ENCODE measurements at places on chromosomes 5 and 9.

DNA sequence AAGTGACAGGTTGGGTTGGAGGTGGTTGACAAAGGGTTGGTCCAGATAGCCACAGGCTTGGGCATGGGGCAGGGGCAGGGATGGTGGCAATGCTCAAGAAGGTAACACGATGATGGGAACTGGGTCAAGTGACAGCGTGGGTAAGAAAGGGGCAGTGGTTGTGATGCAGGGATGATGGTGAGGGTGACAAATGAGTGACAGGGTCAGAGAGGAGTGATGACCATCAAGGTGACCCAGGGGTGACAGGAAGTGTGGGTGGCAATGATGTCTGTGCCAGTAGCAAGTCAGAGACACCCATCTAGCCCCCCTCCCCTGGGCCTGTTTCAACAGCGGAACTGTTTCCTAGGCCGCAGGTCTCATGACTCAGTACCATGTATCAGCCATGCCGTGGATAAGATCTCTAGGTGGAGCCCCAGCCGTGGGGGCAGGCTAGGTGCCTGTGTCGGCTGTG, 20.5 kb downstream of the AQP3 start:
- no peak for DNase-seq

DNA sequence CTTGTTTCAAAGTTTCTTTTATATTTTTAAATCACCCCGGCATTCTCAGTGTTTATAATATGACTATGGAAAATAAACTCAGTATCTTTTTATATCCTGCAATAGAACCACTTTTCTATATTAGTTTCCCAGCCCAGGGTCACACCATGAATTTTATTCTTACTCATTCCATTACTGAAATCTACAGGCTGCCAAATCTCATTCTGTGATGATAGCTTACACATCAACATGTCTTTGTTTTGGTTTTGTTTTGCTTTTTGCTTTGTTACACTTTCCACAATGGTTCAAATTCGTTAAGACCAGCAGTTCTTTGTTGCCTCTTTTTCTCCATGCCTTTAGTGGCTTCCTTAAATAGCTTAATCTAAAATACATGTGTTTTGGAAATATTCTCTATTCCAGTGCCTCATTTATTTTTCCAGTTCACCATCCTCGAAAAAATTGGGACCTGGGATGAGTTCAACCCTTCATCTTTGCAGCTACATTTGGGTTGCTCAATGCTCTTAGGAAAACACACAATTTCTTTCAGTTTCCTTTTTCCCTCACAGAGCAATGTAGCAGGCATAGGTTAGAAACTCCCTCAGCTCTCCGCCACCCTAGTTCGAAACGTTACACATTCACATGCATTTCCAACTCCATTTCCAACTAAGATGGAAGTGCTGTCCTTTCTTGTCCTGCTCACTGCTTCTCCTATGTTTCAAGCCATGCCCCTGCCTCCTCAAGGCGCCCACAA, 1146.3 kb downstream of the MAT2B start:
- no peak for DNase-seq

DNA sequence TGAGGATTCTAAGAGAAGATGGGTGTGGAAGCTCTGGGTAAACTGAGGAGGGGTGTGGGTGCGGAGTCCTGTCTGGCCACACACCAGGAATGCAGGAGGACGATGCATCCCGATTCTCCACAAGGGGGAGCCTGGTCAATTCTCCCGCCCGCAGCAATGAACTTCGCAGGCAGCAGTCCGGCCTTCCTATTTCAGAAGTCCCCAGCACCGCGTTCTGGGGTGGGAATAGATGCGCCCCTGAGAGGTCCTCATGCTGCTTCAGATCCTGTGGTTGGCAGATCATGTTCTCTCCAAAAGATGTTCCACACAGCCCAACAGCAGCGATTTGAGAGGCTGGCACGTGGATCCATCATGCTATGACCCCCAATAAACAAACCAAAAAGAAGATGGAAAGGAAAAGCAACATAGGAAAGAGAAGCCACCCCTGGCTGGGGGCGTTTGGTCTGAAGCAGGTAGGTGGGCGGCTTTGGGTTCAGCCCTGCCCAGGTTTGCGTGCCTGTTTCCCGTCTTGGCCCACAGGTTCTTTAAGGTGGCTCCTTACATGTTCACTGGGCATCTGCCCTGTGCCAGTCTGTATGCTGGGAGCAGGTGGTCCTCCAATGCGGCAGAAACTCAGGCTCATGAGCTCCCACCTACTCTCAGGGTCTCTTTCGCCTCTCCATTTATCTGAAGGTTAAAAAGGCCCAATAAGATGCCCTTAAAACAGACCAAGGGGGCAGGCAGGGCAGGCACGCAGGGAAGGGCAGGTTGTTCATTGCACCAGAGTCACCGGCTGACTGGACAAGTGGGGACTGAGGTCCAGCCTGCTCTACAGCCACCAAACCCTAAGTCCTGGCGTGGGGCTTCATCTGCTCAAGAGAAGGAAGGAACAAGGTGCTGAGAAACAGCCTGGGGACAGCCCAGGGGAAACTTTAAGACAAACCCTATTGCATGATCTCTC, 171.6 kb downstream of the PAX5 start:
- no peak for DNase-seq

- no peak for DNase-seq
Observed at GRCh38 chr9:13351778-13352386, 72.4 kb upstream of the MPDZ start.

- no peak for DNase-seq
Observed at GRCh38 chr5:50867140-50867539, 200.7 kb downstream of the PARP8 start.

DNA sequence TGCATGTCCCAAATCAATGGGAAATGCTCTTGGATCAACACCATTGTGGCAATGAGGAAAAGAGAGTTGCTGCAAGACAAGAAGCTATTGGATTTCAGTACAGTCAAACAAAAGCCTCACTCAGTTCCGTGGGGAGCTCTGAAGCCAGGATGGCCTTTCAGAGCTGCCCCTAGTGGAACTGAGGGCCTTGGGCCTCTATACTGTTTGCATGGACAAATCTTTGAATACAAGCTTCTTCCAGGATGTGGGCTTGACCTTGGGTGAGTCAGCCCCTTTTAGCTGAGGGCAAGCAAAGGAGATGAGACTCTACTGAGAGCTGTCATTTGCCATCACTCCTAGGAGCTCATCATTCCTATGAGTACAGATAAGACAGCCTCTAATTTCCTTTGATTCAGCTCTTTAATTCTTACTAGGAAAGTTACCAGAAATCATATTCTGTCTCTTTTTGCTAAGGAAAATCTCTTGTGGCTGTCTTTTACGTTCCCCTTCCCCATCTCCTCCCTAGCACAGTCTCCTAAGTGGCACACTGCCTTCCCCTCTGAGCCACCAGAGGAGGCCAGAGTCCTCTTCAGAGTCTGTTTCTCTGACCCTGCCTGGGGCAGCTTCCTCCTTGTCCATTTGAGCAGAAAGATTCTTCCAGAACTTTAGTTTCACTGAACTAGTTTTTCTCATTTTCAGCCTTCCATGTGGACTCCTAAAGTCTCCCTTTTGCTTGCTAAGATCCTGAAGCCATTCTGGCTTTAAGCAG, 168.8 kb upstream of the POC5 start:
- no peak for DNase-seq

- DNase-seq, result no peak
Observed at GRCh38 chr9:133512253-133513213, 12.2 kb downstream of the MYMK start.

DNA sequence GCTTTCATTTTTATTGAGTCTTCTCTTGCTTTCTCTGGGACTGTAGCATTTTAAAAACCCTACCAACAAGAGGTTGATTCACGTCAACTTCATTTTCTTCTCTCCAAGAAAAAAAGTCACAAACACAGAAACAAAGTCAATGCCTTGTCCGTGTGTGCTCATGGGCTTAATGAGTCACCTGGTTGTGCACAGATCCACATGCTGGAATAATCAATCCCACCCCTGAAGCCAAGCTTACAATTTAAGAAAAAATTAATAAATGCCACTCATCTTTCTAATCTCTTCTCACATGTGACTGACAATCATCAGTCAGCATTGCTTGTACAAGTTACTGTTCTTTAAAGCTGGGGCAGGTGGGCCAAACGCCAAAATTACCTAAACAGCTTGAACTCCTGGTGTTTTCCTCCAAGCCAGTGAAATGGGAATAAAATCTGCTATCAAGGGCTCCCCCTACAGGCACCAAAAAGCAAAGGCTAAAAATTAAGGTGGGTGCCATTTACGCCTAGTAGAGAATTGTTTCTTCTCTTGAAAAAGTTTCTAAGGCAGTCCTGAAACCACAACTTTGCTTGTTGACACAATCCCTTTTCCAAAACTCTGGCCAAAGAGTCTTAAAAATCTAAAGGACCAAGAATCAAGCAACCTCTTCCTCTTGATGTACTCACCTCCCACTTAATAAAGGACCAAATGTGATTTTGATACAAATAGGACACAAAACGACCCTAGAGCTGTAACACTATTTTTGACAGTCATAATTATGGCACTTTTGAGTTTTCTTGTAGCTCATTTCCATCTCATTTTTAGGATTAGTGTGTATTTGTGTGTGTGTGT, 21.3 kb downstream of the TRMO start:
- DNase-seq, result no peak

- DNase-seq, result no peak
Observed at GRCh38 chr9:94770334-94770733, 43.8 kb downstream of the AOPEP start.

DNA sequence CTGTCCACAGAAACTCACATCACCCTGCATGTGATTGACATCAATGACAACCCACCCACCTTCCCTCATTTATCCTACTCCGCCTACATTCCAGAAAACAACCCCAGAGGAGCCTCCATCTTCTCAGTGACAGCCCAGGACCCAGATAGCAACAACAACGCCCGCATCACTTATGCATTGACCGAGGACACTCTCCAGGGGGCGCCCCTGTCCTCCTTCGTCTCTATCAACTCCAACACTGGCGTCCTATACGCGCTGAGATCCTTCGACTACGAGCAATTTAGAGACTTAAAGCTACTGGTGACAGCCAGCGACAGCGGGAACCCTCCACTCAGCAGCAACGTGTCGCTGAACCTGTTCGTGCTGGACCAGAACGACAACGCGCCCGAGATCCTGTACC, 1.7 kb downstream of the PCDHGA3 start:
- no peak for DNase-seq

- no peak for DNase-seq
Observed at GRCh38 chr5:125227333-125228095, 481.1 kb upstream of the ZNF608 start.

- DNase-seq, result no peak
Observed at GRCh38 chr5:73558950-73559349, 6.5 kb downstream of the ANKRA2 start.

DNA sequence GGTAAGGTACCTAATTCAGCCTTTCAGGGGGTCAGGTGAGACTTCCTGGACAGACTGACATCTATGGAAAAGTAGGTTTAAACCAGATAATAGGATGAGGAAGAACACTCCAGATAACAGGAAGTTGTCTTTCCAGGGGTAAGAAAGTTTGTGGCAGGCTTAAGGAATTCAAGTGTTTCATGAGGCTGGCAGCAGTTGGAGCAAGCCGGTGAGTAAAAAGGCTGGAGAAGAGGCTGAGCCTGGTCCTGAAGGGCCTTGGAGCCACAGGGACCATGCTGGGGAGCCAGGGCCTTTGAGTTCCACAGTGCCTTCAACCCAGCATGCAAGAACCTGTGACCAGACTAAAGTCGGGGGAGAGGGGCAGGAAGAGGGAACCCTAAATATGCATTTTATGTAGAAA, 353.4 kb downstream of the SPOCK1 start:
- no peak for DNase-seq

DNA sequence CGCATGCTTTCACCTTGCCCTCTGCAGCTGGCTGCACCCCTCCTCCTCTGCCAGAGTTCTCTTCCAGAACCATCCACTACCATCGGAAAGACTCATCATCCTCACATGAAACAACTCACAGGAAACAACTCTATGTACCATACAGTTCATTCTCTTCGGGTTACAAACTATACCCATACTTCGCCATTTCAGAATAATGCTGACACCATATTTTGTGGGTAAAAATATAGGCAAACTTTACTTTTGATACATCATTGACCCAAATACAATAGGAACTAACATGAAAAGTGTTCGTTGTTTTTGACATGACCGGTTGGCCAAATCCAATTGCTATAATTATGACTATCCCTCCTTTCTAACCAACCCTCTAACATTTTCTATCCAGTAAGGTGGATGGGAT, 421.0 kb downstream of the SEMA5A start:
- DNase-seq, result no peak

DNA sequence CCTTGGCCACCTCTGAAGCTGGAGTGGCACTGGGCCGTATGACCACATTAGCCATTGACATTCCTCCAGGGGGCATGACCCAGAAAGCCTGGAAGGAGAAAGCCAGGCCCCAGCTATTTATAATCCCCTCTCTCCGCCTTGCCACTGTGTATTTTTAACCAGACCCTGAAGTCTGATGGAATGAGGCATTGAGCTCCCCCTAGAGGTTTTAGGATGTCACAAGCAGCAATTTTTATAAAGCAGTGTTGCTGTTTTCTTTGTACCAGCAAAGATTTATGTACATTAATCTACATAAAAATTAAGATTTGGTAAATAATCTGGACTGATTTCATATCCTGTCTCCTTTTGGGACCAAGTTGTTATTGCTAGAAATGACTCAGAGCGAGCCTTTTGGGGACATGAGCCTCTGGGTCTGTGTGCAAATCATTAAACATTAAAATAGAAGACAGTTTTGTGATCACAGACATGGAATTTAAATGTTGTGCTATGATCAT, 127.1 kb downstream of the TRIO start:
- DNase-seq, result no peak

GRCh38 chr9:121484651-121485446, 14.8 kb downstream of the GGTA1 start:
- no peak for DNase-seq

- no peak for DNase-seq
Observed at GRCh38 chr5:160333721-160334120, 21.4 kb upstream of the CCNJL start.

DNA sequence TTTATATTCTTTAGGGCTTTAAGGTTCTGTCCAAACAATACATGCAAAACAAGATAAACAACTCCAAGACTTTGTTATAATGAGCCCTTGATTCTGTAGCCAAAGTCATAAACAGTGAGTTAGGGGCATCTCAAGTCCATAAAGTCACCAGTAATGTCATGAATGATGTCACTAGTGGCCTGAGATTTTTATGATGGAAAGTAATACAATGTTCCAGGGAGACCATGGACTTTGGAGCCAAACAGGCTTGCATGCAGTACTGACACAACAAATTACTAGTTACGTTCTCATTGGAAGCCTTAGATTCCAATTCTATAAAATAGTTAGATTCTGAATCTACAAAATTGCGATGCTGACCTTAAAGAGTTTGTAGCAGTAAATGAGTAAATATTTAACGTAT, 280.0 kb downstream of the HINT1 start:
- DNase-seq, result no peak

- no peak for DNase-seq
Observed at GRCh38 chr5:55225346-55225745, 1.8 kb downstream of the MCIDAS start.

- no peak for DNase-seq
Observed at GRCh38 chr9:131434673-131435072, 40.8 kb downstream of the PRRC2B start.

- DNase-seq, result no peak
Observed at GRCh38 chr5:38598296-38598993, 42.0 kb upstream of the LIFR start.

GRCh38 chr5:135238622-135239452, 160.2 kb downstream of the MACROH2A1 start:
- no peak for DNase-seq
